RPMI7951 (cell line): ENCODE measurements at places on chromosomes 1 and 21. TPM values are rescaled to one million over a fixed set of nuclear protein-coding genes. Genes with fewer than 3 reads are reported as not detected.

The CDK18 gene
- total RNA-seq: under 0.01 and 0.36 TPM in 2 replicates

The CR1 gene
- not detected in 2 replicates for total RNA-seq

DNA sequence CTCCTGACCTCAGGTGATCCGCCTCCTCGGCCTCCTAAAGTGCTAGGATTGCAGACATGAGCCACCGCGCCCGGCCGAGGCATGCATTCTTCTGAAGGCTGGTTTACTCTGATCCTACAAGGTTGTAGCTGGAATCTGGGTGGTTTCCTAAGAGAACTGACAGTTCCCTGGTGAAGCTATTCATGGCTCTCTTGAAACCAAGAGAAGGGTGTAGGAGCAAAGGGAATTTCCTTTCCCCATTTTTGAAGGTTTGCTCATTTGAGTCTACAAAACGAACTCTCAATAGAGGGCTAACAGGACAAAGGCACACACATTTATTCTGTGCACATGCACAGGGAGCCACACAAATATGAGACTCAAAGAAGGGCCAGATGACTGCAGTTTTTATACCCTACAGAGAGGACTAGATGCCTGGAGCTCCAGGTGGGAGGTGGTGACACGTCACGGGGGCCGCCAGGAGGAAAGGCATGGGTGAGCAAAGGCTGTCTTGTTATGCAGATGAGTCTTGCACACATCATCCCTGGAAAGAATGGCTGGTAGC, 49.5 kb upstream of the ERRFI1 start:
- DNase-seq: no peak

DNA sequence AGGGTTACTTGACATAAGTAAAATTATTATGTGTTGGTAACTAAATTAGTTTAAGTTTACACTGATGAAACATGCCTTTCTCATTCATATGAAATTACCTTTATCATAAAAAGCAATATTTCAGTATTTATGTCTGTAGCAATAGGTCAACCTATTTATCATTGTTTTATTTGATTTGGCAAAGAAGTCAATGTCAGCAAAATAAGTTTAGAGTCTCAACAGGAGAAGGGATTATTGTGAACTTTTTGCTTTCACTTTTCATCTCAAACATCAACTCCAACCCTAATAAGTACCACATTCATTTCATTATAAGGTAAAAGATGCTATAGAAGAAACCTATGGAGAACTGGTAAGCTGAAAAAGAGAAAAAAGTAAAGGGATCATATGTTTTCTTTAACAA, 1015.4 kb upstream of the ADGRL4 start:
- no peak for DNase-seq

The PYHIN1 gene
- not detected in 2 replicates for total RNA-seq

GRCh38 chr1:33341190-33341589, 20.3 kb upstream of the A3GALT2 start:
- peak; percentile 55 for DNase-seq

- DNase-seq: peak; percentile 16
Measured at GRCh38 chr1:38454236-38454635, 405.3 kb downstream of the RRAGC start.
